ENCODE measurements at places on chromosomes 1 and 21.
A peak's percentile ranks its signal among the peaks of the same experiment; 100 is the strongest.

DNA sequence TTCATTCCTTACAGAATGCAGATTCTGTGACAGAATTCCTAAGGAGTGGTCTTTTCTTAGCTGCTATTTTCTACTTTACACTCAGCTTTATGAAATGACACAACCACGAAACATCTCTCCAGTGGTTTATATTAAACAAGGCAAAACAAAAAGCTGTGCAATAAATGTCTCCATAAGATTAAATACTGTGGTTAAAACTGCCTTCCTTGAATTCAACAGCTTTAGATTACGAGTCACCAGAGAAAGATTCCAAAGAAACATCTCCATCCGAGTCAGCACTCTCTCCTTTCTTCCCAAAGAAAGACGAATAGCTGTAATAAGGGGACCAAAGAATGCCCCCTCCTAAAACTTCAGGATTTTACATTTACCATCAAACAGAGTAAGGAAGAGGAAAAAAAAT lies 4.6 kb upstream of the C1orf87 start:
- peak; percentile 14 for DNase-seq

- no peak for DNase-seq
Measured at GRCh38 chr1:98251497-98251896, 330.7 kb upstream of the DPYD start.

DNA sequence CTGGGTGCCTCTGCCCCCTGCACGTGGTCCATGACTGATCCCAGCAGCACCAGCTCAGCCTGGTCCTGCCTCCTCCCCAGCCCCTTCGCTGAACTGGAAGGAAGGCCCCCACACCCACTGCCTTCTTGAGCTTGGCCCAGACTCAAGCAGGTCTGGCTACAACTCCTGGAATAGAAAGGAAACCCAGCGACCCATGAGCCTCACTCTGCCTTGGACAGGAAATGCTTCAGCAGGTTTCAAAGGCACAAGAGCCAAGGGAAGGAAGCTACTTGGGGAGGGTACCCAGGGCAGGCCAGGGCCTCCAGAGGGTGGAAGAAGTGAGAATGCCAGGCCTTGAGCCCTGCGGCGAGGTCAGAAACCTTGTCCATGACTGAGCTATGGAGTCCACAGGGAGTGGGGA lies 35.9 kb upstream of the RD3 start:
- no peak for DNase-seq

DNA sequence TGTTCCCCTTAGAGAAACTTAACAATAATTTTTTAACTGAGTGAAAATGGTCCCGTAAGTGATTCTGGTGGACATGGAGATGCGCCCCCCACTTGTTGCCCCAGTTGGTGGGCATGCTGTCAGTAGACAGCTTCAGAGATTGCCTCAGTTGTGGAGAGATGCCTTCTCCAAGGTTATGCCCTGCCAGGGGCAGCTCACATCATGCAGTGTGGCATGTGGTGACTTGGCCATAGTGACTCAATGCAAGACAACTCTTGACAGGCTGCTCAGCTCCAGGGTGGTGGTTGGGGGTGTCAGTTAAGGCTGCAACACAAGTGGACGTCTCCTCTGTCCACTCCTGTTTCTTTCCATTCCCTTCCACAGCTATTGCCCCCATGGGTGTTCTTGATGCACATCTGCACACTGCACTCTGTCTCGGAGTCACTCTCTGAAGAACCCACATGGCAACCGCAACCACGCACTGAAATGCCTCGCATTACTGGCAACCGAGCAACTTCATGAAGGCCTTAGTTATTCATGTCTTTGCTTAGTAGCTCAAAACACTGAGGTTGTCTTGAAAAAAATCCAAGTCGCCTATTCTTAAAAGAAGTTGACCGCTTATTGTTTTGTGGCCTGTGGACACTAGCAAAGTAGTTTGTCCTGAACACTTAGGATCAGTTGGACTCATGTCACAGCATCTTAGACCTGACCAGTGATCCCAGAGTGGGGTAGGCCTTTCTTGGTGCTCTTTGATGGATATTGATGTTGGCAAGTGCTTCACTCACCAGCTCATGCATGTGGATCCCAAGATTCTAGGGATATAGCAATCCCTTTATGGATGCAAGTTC lies 54.8 kb upstream of the USP1 start:
- peak; percentile 69 for DNase-seq

- no peak for DNase-seq
Measured at GRCh38 chr1:6179564-6180175, 451 bp downstream of the CHD5 start.

DNA sequence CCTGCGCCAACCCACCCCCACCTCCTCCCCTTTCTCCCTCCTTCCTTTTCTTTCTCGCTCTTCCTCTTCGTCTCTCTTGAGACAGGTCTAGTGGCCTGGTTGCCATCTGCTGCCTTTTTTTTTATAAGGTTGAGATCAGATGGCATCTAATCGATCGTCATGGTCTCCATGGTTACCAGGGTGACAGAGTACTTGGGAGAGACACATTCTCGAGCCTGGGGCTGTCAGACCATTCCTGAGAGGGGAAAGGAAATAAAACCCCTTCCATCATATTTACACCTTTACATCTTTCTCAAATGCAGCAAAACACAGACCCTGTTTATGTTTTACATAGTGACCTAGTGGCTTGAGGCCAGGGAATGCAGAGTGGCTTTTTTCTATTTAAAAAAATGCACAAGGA lies 53.5 kb upstream of the SLC22A15 start:
- DNase-seq, result no peak

DNA sequence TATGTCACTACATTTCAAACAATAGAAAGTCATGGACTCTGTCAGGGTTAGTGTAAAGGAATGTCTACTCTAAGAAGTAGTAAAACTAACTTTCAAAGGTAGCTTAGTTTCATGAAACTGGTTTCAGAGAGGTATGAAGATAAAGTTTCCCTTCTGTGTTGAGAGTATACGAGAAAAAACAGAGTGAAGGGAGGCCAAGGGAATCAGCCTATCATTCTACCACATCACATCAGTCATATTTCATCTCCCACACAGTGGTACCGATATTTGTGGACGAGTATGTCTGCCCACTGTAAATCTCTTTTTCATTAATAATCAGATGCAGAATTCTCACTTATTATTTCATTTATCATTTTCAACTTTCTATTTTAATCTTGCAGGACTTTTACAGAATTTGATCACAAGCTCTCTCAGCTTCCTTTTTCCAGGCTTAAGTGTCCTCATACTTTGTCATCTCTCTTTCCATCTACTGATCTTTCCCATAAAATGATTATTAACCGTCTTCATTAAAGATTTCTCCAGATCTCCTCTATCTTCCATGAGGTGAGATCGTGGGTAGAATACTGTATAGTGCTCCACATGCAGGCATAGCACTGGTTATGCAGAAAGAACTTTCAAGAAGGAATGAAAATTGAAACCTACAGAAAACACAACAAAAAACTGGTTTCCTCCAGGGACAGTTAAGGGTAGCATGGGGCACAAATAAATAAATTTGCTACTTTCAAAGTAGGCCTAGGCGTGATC lies 11.5 kb upstream of the IFI16 start:
- no peak for DNase-seq

DNA sequence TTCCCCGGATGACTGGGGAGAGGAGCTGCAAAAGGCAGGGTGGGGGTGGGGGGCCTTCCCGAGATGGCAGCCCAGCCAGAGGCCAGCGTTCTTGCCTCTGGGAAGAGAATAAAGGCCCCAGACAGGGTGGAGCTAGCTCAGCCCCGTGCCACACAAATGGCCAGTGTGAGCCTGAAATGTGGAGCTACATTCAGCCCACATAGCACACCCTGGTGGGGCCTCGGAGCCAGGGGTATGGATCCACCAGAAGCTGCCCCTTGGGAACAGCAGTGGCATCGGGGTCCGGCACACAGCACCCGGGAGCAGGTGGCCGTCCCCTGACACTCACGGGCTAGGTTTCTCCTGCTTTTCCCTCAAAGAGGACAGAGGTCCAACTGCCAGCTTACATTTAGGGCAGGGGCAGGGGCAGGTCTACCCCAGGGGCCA lies 93.9 kb downstream of the PDE9A start:
- no peak for DNase-seq

DNA sequence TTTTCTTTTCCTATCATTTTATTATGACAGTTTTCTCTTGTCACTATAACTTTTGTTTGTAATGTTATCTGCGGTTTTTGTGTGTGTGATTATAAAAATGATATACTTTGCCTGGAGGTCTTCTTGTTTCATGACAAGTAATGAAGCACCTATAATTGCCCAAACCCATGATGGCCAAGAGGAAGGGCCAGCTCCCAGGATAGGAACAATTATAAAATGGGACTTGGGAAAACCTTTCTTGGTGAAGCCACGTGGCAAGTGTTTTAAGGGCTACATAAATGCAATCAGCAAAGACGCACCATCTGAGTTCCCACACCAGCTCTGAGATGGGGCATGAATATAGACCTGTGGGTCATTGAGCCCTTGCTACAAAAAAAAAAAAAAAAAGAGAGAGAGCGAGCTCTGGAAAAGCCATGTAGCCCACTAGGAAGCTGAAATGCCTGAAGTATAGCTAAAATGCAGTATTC lies 462.6 kb upstream of the RUNX1 start:
- DNase-seq, result peak; percentile 77

GRCh38 chr21:44670642-44671432 lies 4.1 kb upstream of the KRTAP12-2 start:
- no peak for DNase-seq

GRCh38 chr1:67814121-67814772 lies 19.0 kb downstream of the GNG12 start:
- DNase-seq, result peak; percentile 43

GRCh38 chr1:9351654-9352271 lies 59.1 kb downstream of the SPSB1 start:
- DNase-seq, result no peak

GRCh38 chr1:166975361-166976129 lies at the start of gene ILDR2:
Gene ILDR2 (minus strand): TSS chr1:166975540. CDS start chr1:166975268, 272 bp downstream.
- peak; percentile 16 for DNase-seq

DNA sequence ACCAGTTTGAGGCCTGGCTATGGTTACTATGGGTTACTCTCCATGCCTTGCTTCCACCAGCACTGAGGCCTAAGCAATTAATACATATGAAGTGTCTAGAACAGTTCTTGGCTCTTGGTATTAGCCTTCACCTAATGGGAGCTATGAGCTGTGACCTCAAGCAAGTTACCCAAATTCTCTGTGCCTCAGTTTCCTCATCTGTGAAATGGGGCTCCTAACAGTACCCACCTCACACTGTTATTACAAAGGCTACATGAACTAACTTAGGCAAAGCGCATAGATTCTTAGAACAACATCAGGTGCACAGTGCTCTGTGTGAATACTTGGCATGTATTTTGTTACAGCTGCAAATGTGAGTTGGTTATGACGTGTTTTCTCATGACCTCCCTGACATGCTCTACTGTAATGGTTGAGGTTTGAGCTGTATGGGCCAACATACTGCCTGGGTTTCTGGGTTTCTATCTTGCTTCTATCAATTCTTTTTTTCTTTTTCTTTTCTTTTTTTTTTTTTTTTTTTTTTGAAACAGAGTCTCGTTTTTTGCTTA lies 26.5 kb downstream of the CDCP2 start:
- no peak for DNase-seq

DNA sequence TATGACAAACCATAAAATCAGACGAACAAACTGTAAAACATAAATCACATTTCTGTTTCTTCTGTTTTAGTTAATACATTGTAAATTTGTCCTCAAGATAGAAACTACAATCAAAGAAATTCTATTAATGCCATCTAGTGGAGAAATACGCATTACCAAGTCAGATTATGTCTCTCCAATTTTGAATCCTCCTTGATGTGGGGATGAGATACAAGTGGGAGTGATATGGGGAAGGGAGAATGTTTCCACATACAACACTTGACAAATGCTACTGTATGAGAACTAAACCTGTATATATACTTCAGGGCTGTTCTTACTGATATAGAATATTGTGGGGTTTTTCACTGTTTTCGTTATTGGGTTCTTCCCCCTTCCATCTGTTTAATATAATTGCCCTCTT lies 2.6 kb downstream of the HFM1 start:
- peak; percentile 46 for DNase-seq

GRCh38 chr1:63703701-63704107 lies 70.1 kb upstream of the ROR1 start:
- no peak for DNase-seq

GRCh38 chr1:199573047-199573446 lies 454.5 kb upstream of the NR5A2 start:
- DNase-seq, result no peak

DNA sequence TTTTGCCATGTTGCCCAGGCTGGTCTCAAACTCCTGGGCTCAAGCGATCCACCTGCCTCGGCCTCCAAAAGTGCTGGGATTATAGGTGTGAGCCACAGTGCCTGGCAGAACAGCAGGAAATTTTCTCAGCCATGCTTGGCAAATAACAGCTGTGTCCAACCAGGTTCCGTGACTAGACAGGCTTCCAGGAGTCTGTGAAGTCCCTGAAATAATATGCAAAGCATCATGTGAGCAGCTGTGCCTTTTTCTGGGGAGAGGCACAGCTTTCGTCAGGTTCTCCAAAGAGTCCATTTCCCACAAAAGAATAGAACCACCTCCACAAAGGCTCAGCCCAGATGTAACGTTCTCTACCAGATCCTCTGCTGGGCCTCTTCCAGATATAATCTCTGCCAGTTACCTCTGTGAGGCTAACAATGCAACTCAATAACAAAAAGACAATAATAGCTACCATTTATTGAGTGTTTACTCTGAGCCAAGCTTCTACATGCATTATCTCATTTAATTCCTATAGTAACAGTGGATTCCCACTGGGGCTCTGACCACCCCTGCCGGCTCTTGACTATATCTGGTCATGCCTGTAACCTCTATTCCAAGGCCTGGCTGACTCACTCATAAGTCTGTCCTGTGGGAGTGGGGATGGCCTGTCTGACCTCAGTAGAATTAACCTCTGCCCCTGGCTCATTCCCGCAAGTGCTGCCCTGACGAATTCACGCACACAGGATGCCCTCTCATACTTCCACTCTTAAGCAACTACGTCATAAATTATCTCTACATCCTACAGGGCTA lies 4.0 kb upstream of the NKAIN1 start:
- no peak for DNase-seq

- DNase-seq, result peak; percentile 53
Measured at GRCh38 chr1:88276163-88276562, 407.9 kb upstream of the PKN2 start.

GRCh38 chr1:239098400-239099037 lies 287.8 kb upstream of the CHRM3 start:
- DNase-seq, result no peak

GRCh38 chr1:111857194-111857651 lies 101.5 kb downstream of the DDX20 start:
- DNase-seq, result no peak

DNA sequence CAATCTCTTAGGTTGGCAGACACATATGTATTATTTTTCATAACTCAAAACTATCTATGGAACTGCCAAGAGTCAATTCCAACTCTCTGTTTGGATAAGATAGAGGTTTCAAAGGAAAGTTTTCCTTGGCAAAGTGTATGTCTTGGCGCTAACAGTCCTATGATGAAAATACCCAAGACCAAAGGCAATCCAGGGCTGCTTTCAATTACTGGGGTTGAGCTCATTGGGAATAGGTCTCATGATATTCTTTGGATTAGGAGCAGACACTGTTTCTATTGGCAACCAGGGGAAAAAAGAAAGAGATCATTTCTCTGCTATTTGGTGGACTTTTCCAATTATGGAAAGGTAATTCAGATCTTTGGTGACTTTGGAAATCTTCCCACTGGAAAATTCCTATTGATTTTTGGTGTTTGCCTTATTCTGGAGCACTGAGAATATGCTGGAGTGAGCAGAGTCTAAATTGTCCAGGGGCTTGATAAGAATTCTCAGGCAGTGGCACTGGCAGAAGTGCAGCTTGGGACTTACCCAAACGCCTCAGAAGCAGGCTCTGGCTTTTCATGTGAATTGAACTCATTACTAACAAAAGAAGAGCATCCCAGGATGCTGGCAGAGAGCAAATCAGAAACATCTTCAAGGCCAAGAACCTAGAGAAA lies 20.4 kb upstream of the PLXNA2 start:
- no peak for DNase-seq

Data from bronchial epithelial cell (primary cell).